Chondrocyte (in vitro differentiated cells): ENCODE measurements at places on chromosomes 4 and X. TPM values are rescaled to one million over a fixed set of nuclear protein-coding genes. Genes with fewer than 3 reads are reported as not detected.

The IQCM gene
- not detected in 3 replicates for total RNA-seq

The CYTL1 gene
- total RNA-seq = 49.9 to 67.7 TPM (median 67.3 TPM) in 3 replicates

The EVC gene
- total RNA-seq = 37.6 to 40.0 TPM (median 39.8 TPM) in 3 replicates

The DCAF4L1 gene
- 0.10 to 0.24 TPM in 2 of 3 replicates, not detected in the other for total RNA-seq

The GALNT7 gene
- total RNA-seq = 26.0 to 36.6 TPM (median 26.4 TPM) in 3 replicates

The AMTN gene
- total RNA-seq = not detected in 3 replicates

The YY2 gene
- total RNA-seq = 3.6 to 4.9 TPM (median 4.7 TPM) in 3 replicates

The CXCL8 gene
- total RNA-seq = 0.27 to 0.48 TPM (median 0.46 TPM) in 3 replicates

The MAGEC1 gene
- not detected in 3 replicates for total RNA-seq

The F8A2 gene
- total RNA-seq = not detected in 3 replicates

The MAGED4B gene
- 156 to 232 TPM (median 157 TPM) in 3 replicates for total RNA-seq

The FAM114A1 gene
- 223 to 245 TPM (median 230 TPM) in 3 replicates for total RNA-seq

The ADH1C gene
- total RNA-seq = not detected in 3 replicates

The GAGE12H gene
- not detected in 3 replicates for total RNA-seq

The TMPRSS11A gene
- not detected in 3 replicates for total RNA-seq

The WNK3 gene
- total RNA-seq = 5.7 to 6.0 TPM (median 5.7 TPM) in 3 replicates

The MTMR8 gene
- 1.3 to 2.6 TPM (median 1.5 TPM) in 3 replicates for total RNA-seq

The PRR32 gene
- not detected in 3 replicates for total RNA-seq

The PAGE4 gene
- not detected in 3 replicates for total RNA-seq

The TMEM35A gene
- 0.62 to 0.92 TPM (median 0.85 TPM) in 3 replicates for total RNA-seq

The RBM3 gene
- total RNA-seq = 224 to 303 TPM (median 283 TPM) in 3 replicates

The KLF8 gene
- total RNA-seq = 1.2 to 1.4 TPM (median 1.4 TPM) in 3 replicates

The SPANXN3 gene
- total RNA-seq = not detected in 3 replicates

The UGT2A1 gene
- not detected in 3 replicates for total RNA-seq

The HPRT1 gene
- 17.3 to 22.4 TPM (median 17.4 TPM) in 3 replicates for total RNA-seq

The RAB39B gene
- 2.0 to 3.1 TPM (median 3.1 TPM) in 3 replicates for total RNA-seq
